T-helper 17 cell (primary cell): ENCODE measurements at places on chromosomes 2 and 18.
A peak's percentile ranks its signal among the peaks of the same experiment; 100 is the strongest.

DNA sequence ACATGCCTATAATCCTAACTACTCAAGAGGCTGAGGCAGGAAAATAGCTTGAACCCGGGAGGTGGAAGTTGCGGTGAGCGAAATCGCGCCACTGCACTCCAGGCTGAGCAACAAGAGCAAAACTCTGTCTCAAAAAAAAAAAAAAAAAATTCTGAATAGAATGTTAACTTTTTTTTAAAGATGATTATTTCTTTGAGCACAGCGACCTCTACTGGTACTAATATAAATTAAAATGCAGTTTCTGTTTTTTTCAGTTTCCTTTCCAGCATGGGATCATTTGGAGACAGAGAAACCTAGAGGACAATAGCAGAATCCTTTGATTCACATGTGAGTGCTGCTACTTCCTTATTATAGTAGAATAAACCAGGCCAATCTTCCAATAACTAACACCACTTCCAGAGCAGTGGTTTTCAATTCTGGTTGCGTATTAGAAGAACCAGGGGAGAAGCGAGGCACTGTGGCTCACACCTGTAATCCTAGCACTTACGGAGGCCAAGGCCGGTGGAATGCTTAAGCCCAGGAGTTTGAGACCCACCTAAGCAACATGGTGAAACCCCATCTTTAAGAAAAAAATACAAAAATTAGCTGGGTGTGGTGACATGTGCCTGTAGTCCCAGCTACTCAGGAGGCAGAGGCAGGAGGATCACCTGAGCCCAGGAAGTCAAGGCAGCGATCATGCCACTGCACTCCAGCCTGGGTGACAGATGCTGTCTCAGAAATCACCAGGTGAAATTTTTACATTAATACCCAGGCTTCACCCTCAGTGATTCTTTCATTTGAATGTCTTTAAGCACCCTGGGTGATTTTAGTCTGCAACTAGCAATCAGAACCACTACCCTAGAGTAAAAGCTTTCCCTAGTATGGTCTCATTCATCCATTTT, 10.1 kb downstream of the SRSF7 start:
- no peak for DNase-seq

DNA sequence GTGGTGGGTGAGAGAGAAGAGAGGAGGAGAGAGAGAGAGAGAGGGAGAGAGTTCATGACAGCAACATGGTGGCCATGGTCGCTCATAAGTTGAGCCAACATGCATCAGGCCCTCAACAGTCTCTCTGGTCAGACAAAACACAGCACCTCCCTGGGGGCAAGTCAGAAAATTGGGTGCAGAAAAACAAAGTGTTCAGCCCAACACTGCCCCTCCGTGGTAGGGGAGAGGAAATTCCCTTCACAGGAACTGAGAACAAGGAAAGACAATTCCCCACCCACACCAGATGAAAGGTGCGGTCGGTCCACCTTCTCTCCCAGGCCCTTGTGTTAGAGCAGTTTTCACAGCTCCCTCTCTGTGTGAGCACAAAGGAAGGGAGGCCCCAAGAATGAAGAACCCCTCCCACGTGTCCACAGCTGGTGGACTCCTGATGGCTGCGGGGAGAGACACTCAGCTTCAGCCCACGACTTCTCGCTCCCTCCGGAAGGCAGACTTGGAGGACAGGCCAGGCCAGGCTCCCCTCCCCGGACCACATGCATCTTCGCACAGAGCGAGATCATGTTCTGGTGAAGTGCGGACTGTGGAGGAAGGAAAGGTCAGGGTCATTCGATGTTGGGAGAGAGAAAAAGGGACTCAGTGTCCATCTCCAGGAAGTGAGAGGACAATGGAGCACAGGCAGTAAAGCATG, 181.7 kb downstream of the ANAPC1 start:
- DNase-seq = peak; percentile 26

DNA sequence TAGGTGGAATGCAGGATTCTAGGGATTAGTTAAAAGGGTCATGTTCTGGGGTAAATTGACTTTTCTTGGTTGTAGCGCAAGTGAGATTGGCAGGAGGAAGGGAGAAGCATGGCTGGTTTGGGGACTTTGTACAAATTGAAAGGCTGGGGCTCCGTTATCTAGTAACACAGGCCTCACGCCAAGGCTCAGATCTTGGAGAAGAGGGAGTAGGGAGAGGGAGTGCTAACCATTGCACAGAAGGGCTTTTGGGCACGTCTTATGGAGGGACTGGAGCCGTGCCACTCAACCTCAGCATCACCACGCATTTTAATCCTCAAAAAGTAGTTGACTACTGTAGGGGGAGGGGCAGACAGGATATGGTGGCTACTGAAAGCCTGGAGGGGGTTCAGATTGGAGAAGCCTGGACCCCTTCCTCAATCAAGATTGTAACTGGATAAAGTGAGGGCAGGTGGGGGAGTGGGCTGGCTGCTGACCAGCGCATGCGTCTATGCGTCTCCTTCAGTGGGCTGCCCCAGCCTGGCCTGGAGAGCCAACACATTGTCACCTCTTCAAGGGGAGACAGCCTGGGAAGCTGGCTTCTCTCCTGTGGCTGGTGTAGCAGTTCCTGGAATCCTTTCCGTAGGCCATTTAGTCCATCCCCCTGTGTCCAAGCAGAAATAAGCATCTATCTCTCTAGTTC, 14.3 kb downstream of the IGFBP5 start:
- no peak for DNase-seq

DNA sequence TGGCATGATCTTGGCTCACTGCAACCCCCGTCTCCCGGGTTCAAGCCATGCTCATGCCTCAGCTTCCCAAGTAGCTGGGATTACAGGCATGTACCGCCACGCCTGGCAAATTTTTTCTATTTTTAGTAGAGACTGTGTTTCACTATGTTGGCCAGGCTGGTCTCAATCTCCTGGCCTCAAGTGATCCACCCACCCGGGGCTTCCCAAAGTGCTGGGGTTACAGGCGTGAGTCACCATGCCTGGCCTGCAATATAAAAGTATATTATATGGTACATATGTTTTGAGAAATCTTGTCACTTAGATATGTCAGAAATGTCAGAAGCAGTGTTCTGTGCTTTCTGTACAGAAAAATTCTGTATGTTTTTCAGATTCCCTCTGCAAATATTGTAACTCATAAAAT, 19.2 kb upstream of the XPO1 start:
- no peak for DNase-seq

DNA sequence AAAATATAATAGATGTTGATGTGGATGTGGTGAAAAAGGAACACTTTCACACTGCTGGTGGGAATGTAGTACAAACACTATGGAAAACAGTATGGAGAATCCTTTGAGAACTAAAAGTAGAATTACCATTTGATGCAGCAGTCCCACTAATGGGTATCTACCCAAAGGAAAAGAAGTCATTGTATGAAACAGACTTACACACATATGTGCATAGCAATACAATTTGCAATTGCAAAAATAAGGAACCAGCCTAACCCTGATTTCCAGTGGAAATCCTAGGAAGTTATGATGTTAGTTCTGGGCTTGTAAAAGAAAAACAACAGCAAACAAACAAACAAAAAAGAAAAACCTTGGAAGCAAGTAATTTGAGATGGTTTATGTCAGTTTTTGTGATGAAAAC, 28.6 kb upstream of the CLASP1 start:
- no peak for DNase-seq
